ENCODE measurements at places on chromosomes 2 and 18.
A peak's percentile ranks its signal among the peaks of the same experiment; 100 is the strongest.

GRCh38 chr2:74550231-74550630, 3.5 kb downstream of the LOXL3 start:
- no peak for DNase-seq

GRCh38 chr2:21451403-21451802, 327.6 kb downstream of the TDRD15 start:
- no peak for DNase-seq

- DNase-seq = no peak
These were observed 19.5 kb downstream of the C2orf74 start for GRCh38 chr2:61181382-61182058.

- DNase-seq = no peak
These were observed 14.3 kb downstream of the POLR2D start for GRCh38 chr2:127843677-127844076.

- DNase-seq = no peak
These were observed 102.6 kb downstream of the HDAC4 start for GRCh38 chr2:239298116-239298804.

- peak; percentile 47 for DNase-seq
These were observed 16.7 kb downstream of the NOSTRIN start for GRCh38 chr2:168819050-168819715.

- no peak for DNase-seq
These were observed 312.9 kb downstream of the NCKAP5 start for GRCh38 chr2:133255360-133255759.

DNA sequence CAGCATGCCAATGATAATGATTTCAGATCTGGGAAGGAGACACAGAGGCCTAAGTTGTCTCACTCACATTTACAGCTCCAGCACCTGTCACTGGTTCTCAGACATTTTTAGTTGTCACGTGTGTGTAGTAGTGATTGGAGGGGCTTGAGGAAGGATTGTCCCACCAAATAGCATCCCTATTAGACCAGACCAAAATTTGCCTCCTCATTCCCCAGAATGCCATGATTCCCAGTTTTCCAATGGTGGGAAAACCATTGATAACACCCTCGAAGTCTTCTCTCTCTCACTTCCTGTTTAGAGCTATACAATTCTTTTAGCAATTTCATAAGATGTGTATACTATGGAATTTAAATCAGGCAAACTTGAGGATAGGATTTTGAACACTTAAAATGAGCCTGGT, 52.5 kb downstream of the CCDC141 start:
- DNase-seq = no peak

DNA sequence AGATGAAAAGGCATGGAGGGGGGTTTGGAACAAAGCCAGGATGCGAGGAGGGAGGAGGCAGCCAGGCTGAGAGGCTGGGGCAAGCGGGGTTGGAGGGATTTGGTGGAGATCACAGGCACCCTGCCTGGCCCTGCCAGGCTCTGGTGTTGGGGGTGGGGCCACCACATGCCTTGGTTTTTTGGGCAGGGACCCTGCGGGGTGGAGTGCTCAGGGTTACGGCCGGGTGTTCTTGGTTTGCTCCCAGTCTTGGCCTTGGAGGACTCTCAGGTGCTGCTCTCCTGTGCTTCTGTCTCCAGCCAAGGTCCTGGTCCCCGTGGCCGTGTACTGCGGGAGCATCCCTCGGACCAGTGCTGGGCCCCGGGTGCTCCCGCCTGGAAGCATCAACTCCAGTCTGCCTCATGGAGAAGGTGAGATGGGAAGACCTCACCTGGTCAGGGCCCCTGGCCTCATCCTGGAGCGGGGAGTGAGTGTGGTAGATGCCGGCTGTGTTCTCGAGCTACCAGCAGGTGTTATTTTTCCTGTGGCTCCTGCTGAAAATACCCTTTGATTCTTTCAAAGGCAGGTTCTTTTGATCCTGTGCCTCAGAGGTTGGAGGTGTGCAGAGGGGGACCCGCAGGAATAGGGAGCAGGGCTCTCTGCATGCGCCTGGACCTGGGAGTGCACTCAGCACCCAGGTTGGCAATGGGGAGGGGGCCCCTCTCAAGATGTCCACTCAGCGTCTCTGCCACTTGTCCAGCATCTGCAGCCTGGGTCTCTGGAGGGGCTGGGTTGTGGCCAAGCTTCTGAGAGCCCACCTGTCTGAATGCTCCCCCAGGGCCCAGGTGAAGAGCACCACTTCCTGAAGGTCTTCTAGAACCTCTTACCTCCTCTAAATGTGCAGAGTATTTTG, 17.0 kb downstream of the TOGARAM2 start:
- no peak for DNase-seq

Data from retina (tissue), 1 donor.